Osteoblast (primary cell): ENCODE measurements at places on chromosomes 6 and 20. TPM values are rescaled to one million over a fixed set of nuclear protein-coding genes. Genes with fewer than 3 reads are reported as not detected.

- peak; percentile 71 for DNase-seq
These were observed 39.2 kb upstream of the RNF8 start for GRCh38 chr6:37314487-37315156.

DNA sequence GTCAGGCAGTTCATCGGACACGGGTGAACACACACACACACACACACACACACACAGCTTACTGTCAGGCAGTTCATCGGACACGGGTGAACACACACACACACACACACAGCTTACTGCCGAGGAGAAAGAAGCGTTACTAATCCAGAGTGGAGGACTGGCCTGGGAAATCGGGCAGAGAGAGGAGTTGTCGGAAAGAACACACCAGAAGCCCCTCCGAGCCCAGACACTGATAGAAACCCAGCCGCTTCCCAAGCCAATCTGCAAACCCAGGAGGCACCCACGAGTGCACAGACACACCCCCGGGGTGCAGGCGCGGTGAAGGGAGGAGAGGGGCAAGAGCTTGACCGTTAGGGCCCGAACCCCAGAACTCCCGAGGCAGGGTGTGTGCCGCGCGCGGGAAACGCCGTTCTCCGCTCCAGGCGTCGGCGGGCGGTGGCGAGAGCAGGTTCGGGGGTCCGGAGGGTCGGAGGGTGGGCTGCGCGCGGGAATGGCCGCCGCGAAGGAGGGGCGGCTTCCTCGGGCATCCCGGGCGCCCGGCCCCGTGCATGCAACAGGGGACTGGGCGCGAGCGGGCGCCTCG is 636 bp downstream of the ELOVL2 start:
- peak; percentile 84 for DNase-seq

GRCh38 chr6:113936093-113936934 is 34.6 kb downstream of the HDAC2 start:
- DNase-seq: peak; percentile 69

GRCh38 chr6:151847064-151847463 is 39.6 kb downstream of the ESR1 start:
- DNase-seq: no peak

DNA sequence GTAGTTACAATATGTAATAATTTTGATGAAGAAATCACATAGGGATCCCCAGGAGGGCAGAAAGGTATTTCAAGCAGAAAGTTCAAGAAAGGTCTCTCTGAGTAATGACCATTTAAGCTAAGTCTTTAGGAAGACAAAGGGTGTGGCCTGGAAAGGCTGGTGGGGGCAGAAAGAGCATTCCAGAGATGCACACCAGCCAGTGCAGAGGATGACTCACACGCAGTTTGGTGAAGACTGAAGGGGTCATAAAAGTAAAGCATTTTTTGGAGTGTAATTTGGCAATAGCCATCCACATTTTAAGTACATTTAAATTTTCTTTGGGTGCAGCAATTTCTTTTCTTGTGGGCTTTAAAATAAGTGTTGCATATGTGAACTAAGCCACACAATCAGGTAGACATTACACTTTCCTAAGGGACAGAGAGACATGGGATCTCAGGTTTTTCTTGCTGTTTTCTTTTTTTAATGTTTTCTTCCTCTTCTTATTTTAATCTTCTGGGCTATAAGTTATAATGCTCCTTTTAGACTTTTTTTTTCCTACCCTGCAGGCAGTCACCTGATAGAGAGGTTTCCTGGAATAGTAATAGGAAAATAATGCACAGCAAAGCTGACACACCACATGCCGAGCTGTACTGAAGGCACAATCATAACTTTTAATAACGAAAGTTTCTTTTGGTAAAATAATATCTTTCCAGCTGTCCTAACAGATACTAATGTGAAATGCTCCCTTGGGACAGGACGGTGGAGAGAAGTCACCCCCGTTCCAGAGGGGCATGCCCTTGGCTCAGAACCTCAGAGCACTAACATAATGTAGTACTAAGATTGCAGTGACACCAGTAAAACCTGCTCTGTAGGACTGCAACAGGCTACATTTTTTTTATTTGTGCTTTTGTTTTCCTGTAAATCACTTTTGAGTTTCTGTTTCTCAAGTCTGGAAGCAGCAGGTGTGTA is 49.6 kb upstream of the PTPRK start:
- peak; percentile 89 for DNase-seq

- DNase-seq: no peak
These were observed 54.3 kb upstream of the GATA5 start for GRCh38 chr20:62529896-62530642.

GRCh38 chr20:25376236-25376635 is 14.4 kb downstream of the ABHD12 start:
- DNase-seq: no peak

DNA sequence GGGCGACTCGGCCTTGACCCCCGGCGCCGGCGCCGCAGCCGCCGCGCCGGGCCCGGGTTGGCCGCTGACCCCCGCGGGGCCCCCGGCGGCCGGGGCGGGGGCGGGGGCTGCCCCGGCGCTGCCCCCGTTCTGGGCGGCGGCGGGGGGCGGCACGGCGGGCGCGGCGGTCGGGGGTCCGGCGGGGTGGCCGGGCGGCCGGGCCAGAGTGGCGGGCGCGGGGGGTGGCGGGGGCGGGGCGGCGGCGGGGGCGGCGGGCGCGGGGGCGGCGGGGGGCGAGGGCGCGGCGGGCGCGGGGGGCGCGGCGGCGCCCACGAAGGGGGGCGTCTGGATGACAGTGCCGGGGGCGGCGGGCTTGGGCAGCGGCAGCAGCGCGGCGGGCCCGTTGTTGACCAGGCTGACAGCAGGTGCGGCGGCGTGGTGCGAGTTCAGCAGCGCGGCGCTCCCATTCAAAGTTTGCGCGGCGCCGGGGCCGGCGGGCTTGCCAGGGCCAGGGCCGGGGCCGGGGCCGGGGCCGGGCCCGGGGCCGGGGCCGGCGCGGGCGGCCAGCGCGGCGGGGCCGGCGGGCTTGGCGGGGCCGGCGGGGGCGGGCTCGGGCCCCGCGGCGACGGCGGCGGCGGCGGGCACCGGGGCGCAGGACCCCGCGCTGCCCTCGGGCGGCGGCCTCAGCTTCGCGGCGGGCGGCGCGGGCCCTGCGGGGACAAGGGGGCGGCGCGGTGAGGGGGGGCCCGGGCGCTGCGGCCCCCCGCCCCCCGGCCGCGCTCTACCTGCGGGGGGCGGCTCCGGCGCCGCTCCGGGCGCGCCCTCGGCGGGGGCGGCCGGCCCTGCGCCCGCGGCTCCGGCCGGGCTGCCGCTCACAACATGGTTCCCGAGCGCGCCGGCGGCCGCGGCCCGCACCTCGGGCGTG is 659 bp downstream of the TAF4 start:
- DNase-seq: peak; percentile 94

DNA sequence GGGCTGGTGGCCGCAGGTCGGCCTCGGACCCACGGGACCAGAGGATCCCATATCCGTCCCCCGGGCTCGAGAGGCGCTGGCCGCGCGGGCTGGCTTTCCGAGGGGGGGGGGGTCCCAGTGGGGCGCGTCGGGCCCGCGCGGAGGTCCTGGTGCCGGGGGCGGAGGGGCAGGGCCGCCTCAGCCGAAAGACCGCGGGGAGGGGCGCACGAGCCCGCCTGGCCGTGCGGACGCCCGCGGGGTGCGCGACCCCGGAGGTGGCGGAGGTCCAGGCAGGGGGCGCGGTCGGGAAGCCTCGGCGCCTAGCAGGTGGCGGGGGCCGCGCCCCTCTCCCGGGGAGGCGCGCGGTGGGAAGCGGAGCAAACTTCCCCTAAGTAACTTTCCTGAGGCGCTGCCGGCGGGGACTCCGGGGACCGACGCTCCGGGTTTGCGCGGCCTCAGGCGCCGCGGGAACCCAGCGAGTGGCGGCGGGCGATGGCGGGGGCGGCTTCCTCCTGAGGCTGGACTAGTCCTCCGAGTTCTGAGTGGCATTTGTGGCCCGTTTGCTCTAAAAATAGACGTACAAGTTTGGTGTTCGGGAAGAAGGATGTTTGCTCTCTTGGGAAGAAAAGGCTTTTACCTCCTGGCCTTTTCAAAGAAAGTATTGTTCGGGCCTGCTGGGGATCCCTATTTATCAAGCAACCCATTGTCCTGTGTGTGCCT is 26.5 kb upstream of the BTBD3 start:
- DNase-seq: peak; percentile 81

- no peak for DNase-seq
These were observed 74.1 kb downstream of the PLEKHG1 start for GRCh38 chr6:150673720-150674346.

GRCh38 chr20:57753332-57754164 is 43.7 kb upstream of the PMEPA1 start:
- DNase-seq: no peak

- DNase-seq: no peak
These were observed 180.7 kb downstream of the EPHA7 start for GRCh38 chr6:93238632-93239031.

DNA sequence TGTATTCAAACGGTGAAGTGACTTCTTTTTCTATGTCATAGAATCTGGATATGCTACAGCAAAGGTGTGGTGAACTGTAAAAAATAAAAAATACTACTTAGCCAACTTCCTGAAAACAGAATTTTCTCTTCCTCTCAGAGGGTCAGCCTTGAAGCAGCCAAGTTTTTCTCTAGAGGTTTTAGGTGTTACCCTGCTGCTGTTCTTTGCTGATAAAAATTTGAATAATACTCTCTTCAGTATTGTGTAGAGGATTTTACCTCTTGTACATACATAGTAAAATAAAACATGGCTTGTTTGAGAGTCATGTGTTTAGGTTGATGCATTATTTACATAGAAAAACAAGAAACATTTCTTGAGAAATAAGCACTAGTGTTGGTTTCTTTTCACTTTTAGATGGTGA is 458.4 kb downstream of the TBC1D32 start:
- DNase-seq: no peak

GRCh38 chr6:53347250-53347920 is 1.4 kb downstream of the ELOVL5 start:
- no peak for DNase-seq

- no peak for DNase-seq
These were observed 52.7 kb downstream of the RPP21 start for GRCh38 chr6:30397697-30398096.

GRCh38 chr6:77097940-77098339 is 365.4 kb downstream of the HTR1B start:
- no peak for DNase-seq

DNA sequence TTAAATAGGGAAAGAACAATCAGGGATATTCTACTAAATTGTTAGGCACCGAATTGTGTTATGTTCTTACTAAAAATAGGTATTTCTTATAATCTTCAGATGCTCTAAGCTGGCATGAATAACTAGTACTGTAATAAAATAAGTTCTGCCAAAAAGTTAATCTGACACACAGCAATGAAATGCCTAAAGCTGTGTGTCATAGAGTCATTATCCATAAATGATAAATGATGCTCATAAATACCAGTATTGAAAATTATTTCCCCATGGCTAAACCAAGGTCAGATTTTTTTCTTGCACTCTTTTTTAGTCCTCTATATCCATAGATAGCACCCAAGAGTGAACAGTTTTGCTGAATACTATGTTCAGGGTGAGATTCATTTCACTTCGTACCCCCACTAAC is 11.7 kb upstream of the PRIM2 start:
- DNase-seq: no peak

DNA sequence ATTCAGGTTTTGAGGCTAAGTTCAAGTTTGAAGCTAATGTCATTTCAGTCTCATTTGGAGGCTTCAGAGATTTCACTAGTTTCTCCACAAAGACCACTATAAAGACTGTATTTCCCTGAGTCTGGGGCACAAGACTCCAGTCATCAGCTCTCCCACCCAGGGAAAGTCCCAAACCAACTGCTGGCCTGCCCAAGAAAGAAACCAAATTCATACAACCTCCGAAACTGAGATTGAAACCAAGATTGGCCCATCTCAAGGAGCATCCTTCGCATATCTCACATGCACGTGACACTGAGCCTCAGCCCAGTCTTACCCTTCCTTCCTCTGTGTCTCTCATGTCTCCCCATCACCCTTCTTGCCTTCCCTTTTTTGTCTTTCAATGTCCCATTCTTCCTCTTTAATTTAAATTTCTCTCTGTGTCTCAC is 3.5 kb upstream of the LTA start:
- peak; percentile 6 for DNase-seq

GRCh38 chr6:166456395-166457156 is 73.8 kb upstream of the MPC1 start:
- peak; percentile 73 for DNase-seq

GRCh38 chr20:25310268-25310920 is 62.5 kb downstream of the PYGB start:
- peak; percentile 98 for DNase-seq

- DNase-seq: no peak
These were observed 42.2 kb downstream of the TBC1D7 start for GRCh38 chr6:13286181-13286580.

- no peak for DNase-seq
These were observed 95.4 kb downstream of the NCOA3 start for GRCh38 chr20:47597090-47597489.

DNA sequence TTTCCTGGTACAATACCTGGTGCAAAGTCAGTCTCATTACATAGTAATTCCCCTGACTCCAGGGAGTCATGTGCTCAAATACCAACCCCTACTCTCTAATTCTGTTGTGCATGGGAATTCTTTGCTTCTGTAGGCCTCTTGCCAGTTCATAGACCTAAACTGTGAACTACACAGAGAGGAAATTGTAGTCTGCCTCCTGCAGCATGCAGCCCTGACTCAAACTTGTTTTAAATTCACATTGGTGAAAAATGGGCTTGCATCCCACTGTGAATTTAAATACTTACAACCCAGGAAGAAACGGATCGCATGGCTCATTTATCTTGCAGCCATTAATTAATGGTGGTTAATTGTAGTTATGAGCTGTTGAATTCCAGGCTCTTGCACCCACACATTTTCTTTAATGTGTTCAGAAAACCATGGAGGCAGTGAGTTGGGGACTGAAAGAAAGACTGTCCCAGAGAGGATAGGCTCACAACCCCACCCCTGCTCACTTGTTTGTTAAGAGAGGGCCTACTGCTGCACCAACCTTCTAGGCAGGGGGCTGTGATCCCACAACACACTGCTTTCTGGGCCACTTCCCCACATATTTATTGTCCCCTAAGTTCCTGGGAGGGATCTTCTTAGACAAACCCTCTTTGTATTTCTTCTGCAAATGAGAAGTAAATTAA is 579.1 kb downstream of the DHX35 start:
- DNase-seq: no peak

- DNase-seq: no peak
These were observed 31.3 kb downstream of the GPRC6A start for GRCh38 chr6:116797585-116797984.

DNA sequence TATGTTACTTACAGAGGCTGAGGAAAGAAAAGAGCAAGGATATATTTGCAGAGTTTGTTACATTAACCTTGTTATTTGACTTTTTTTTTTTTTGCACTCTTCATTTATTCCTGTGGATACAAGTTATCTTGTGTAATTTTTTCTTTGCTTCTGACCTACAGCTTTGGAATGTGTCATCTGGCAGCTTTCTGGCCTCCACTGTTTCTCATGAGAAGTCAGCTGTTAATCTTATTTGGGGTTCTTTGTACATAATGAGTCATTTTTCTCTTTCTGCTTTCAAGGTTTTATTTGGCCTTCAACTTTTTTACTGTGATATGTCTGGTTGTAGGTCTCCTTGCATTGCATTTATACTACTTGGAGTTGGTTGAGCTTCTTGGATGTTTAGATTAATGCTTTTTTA is 333.4 kb downstream of the SMOC2 start:
- no peak for DNase-seq

GRCh38 chr6:19824058-19824807 is 12.9 kb upstream of the ID4 start:
- DNase-seq: no peak

GRCh38 chr20:49653925-49654434 is 59.7 kb downstream of the B4GALT5 start:
- DNase-seq: no peak

The FAM184A gene
- total RNA-seq: under 0.01 and 0.36 TPM in 2 replicates

The NFATC2 gene
- 0.29 and 0.36 TPM in 2 replicates for total RNA-seq

The TP53TG5 gene
- total RNA-seq: not detected in 2 replicates

The ZBP1 gene
- not detected in 2 replicates for total RNA-seq

The NKX2-4 gene
- total RNA-seq: not detected in 2 replicates

The GPX6 gene
- total RNA-seq: not detected in 2 replicates

The ARFRP1 gene
- total RNA-seq: 21.7 and 23.0 TPM in 2 replicates

The CALHM5 gene
- total RNA-seq: 14.8 and 16.2 TPM in 2 replicates
